ENCODE measurements at places on chromosomes 12 and 14.

GRCh38 chr14:100145682-100146464 lies 13.6 kb downstream of the DEGS2 start:
- DNase-seq = no peak

GRCh38 chr14:28242895-28243294 lies 523.7 kb upstream of the FOXG1 start:
- DNase-seq = no peak

- no peak for DNase-seq
Observed at GRCh38 chr14:103512701-103513611, 9.7 kb downstream of the CKB start.

GRCh38 chr14:103086771-103087342 lies 2.8 kb downstream of the LBHD2 start:
- DNase-seq = no peak

GRCh38 chr14:86782092-86782580 lies 1210.8 kb downstream of the GALC start:
- DNase-seq = no peak

All from activated T-cell treated with anti-CD3 and anti-CD28 coated beads for 24 hours (primary cell).